Retina (tissue), 1 donor: ENCODE measurements at places on chromosomes 4 and X.

DNA sequence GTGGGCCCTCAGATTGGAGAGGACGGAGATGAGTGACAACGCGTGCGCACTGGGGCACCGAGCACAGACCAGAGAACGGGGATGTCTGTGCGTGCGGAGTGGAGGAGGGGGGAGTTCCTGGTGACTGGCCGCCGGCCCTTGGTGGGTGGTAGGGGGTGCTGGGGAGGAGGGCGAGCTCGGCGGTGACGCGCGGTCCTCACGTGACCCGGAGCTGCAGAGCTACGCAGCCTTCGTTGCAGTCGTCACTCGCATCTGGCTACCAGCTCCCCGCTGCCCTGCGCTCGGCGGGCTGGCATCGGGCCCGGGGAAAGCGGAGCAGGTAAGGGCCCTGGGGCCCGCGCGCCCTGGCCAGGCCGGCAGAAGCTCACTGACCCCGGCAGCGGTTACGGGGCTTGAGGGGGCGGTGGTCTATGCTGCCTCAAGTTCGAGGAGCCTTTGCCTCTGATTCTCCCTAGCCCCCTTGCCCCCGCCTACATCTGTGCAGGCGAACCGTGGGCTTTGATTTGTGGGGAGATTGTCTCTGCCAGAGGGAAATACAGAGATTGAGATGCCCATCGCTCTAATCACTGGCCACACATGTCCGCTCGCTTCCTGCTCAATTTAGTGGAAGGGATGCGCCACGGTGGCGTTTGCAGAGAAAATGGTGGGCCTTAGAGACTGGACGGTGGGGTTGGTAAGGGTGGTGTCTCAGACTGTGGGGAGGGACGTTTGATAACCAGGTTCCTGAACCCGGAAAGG, at the start of gene ARMCX4:
ARMCX4 (plus strand) TSS at position 245 of the 738 bp plus-strand sequence. CDS start 3,134 bp downstream, outside the sequence.
- DNase-seq = peak; percentile 85

DNA sequence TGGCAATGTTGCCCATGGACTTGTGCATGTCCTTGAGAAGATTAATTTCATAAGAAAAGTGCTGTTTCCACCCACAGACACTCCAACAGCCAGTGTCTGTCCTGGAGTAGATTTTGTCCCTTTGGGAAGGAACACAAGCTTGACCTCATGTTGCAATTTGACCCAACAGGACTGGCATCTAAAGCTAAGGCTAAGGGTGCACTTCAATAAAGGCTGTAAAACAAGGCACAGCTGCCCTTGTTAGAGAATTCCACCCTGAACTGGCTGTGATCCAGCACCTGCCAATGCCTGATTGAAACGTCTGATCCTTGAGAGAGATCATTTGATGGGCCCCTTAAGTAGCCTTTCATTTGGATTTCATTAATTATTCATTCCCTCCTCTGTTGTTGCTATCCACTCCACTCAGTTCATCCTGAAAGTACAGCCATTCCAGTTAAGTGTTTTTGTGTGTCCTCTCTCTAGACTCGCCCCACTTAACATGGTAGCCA, 56.2 kb downstream of the CD99L2 start:
- DNase-seq = peak; percentile 28

- DNase-seq = no peak
These were observed 10.6 kb upstream of the PYURF start for GRCh38 chr4:88533937-88534750.

- DNase-seq = no peak
These were observed 1229.7 kb downstream of the PCDH18 start for GRCh38 chr4:136302566-136302965.

DNA sequence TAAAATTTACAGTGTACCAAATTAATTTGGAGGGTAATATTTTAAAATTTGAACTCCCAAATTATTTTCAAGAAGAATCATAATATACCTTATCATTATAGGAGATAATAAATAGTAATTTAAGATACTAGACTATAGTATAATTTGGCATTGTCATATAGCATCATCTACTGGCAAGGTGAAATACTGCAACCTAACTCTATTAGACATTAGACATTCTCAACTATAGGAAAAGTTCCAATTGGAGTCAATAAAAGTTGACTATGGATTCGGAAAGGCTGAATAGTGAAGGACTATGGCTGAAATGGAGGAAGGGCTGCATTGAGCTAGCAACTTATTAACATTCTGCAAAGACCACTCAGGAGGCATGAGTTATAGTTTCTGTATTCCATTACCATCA, 113.0 kb downstream of the PRDM5 start:
- no peak for DNase-seq

GRCh38 chrX:50536955-50537354, 66.3 kb upstream of the DGKK start:
- no peak for DNase-seq

GRCh38 chr4:154471032-154471431, 20.6 kb downstream of the DCHS2 start:
- no peak for DNase-seq

- no peak for DNase-seq
These were observed 168.6 kb downstream of the NSUN7 start for GRCh38 chr4:40918330-40918729.

DNA sequence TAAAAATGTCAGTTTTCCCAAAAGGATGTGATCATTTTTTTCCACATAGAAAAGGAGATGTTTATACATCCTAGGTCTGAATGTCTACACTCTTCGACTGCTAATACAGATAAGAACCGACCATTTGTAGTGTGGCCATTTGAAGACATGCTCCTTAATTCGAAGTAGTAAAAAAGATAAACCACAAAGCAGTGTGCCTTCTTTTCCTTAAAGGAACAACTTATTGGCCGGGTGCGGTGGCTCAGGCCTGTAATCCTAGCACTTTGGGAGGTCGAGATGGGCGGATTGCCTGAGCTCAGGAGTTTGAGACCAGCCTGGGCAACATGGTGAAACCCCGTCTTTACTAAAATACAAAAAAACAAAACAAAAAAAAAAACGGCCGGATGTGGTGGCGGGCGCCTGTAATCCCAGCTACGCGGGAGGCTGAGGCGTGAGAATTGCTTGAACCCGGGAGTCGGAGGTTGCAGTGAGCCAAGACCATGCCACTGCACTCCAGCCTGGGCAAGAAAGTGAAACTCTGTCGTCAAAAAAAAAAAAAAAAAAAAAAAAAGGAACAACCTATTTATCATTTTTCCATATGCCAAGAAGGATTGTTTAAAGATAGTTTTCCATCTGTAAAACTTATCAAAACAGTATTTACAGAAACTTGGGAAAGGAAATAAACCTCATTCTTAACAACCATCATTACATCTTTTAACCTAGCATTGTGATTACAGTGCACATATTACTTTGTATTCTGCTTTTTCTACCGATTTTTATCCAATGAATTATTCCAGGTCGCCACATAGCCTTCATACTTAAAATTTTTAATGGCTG, 2.6 kb downstream of the INTS6L start:
- no peak for DNase-seq

DNA sequence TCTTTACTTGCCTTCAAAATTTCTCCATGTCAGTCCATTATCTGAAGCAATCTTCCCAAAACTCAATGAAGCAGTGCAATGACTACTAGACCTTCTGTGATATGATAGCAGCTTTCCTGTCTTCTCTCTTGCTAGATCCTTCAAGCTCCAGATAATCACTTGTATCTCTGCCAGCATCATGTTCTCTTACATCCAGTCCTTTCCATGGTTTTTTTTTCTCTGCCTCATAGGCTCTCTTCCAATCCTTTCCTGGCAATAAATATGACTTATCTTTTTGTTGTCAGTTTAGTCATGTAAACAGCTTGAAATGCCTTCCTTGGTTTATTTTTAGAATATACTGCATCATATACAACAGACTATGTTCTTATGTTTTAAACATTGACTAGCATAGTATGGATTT, 193.5 kb downstream of the CFAP299 start:
- DNase-seq = no peak

GRCh38 chrX:27797575-27797974, 10.2 kb upstream of the MAGEB10 start:
- DNase-seq = no peak

DNA sequence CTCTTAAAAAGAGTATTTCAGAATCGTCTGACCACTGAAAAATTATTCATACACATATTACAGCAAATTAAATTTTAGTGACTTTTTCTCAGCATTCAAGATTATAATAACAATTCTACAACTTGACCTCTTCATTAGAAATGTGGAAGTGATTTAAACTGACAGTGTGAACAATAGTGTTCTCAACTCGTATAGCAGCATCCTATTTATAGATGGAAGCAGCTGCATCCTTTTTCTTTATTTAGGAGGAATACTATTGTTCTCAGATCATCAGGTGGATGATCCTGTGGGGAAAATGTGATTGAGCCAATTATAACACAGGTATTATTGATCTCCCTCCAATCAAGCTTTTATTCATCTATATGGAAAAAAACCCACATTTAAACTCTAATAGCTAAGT, 56.7 kb downstream of the RAPGEF2 start:
- DNase-seq = no peak

DNA sequence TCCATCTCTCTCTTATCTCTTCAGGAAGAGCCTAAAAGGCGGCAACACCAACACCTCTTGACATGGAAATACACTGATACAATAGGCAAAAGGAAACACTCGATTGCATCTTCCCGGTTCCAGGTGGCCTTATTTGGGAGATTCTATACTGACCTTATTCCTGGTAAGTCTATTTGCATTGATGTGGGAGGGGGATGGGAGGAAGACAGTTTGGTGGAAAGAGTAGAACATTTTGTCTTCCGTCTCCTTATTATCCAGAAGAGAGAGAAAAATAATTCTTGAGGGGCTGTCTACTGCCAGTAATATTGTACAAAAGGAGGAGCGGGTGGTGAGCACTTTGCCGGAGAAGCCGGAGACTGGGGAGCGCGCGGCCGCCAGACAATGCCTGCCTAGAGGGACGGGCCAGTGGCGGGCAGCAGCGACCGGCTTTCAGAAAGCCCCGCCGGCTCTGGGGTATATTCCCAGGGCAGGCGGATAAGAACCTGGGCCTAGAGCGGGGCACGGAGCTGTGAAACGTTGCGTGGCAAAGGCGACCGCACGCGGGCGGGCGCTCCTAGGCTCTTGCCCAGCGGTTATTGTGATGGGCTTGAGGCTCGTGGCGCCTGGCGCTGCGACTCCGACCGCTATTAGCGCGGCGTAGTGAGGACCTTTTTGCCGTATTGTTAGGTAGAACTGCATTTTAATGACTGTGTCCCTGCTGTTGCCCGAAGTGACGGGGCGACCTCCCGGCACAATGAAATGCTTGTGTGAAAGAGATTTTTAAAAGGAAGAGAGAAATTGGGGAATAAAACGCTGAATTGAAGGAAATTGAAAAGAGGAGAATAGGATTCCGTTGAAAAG, 518 bp downstream of the PRDM8 start:
- DNase-seq = peak; percentile 87

- no peak for DNase-seq
These were observed 112.1 kb downstream of the MGST2 start for GRCh38 chr4:139777757-139778156.

- no peak for DNase-seq
These were observed 8.5 kb upstream of the MID1 start for GRCh38 chrX:10628906-10629305.

- DNase-seq = no peak
These were observed 1.0 kb upstream of the PLA2G12A start for GRCh38 chr4:109730619-109731545.

- DNase-seq = no peak
These were observed 6.5 kb downstream of the UGT2B17 start for GRCh38 chr4:68569466-68570121.

DNA sequence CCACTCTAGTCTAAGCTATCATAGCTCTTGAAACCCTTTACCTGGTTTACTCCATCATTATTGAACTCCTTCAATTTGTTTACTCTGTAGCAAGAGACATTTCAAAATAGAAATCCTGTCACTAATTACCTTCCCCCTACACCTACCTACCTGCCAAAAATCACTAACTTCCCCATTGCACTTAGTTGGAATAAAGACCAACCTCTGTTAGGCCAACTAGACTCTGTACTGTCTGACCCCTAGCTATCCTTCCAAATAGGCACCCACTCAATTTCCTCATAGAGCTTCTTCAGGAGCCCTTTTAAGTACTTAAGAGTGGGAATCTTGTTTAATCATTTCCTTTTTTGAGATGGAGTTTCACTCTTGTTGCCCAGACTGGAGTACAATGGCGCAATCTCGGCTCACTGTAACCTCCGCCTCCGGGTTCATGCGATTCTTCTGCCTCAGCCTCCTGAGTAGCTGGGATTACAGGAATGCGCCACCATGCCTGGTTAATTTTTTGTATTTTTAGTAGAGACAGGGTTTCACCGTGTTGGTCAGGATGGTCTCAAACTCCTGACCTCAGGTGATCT, 8.9 kb upstream of the CDKL2 start:
- no peak for DNase-seq

DNA sequence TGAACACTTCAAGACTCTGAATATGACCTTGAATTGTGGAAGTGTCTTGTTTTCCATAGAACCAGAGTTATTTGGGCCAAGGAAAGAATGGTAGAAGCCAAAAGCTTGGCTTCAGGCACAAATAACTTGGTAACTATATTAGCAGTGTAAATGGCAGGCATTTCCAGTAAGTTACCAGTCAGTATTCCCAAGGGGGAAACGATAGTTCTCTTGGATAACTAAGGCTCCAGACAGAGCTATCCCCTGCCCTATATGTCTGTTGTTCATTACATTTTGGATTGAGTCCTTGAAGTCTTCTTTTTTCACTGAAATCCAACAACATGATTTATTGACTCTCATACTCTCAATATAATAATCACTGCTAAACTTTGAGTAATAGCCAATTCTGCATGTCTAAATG, 364.1 kb downstream of the MAGEB5 start:
- DNase-seq = no peak

- no peak for DNase-seq
These were observed 387.5 kb upstream of the FTHL17 start for GRCh38 chrX:31459361-31459760.

- DNase-seq = no peak
These were observed 7.8 kb downstream of the C4orf54 start for GRCh38 chr4:99649778-99650177.

DNA sequence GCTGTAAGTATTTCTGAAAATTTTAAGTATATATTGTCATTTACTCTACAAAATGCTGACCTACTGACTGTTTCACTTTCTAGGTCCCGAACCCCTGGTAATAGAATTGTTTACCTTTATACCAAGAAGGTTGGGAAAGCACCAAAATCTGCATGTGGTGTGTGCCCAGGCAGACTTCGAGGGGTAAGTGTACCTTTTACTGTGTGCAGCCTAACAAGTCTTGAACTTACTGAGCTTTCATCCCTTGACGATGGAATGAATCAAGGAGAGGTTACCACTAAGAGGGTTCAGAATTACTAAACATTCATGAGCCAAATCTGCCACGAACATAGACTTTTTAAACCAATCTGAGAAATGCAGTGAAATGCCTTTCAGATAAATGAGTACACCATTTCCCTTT, 1.6 kb downstream of the RPL34 start:
- DNase-seq = no peak

- no peak for DNase-seq
These were observed 139.6 kb upstream of the FAM47C start for GRCh38 chrX:36868592-36868991.

DNA sequence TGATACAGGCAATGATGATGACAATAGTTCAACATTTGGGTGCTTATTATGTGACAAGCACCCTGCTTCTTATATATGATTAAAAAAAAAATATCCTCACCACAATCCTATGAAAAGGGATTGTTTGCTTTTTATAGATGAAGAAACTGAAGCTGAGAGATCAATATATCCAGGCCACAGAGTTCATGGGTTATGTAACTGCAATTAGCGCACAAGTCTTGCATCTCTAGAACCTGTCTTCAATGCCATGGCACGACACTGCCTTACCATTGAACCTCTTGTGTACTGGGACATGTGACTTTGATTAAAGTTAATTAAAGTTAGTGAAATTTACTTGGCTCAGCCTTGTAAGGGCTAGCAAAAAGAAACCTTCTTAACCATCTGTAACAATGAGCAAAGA, 599.7 kb downstream of the ADGRL3 start:
- DNase-seq = no peak
